ENCODE measurements at places on chromosomes 7 and 10.

DNA sequence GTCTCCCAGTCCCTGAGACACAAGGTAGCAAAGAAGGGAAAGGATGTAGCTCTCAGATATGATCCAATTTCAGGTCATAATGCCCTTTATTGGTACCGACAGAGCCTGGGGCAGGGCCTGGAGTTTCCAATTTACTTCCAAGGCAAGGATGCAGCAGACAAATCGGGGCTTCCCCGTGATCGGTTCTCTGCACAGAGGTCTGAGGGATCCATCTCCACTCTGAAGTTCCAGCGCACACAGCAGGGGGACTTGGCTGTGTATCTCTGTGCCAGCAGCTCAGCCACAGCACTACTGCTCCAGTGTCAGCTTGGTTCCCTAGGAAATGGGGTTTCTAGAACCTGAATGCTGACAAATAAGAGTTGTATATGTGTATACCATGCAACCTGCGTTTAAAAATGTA, 74.6 kb upstream of the PRSS58 start:
- DNase-seq: no peak

DNA sequence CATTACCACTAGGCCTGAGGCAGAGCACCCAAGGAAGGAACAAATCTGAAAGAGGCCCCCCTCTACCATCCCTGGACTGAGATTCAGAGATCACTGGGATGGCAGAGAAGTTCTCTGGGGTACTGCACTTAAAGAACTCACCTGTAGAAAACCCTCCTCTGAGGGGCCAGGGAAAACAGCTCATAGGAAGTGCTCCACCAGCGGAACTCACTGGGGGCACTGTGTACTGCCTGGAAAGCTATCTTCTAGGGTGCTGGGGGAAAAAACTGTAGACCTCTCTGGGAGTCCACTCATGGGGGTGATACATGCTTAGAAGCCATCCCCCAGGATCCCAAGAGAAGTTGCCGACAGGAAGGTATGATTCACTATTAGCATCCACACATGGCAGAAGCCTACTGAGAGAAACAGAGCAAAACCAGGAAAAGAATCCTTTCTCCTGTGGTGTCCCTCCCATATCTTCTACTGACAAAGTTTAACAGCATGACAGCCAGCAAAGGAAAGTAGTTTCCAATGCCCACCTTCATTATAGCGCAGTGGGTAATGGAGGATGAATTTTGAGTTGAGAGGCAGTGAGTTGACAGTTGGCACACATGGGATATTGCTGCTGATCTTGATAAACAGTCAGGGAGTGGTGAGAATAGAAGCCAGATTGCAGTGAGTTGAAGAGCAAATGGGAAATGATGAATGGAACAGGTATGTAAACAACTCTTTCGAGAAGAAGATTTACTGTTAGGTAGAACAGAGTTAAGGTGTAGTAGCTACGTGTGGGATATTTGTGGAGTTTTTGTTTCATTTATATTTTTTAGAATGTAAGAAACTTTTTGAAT, 20.9 kb downstream of the ANKIB1 start:
- no peak for DNase-seq

GRCh38 chr7:152363798-152364197, 72.0 kb downstream of the KMT2C start:
- no peak for DNase-seq

DNA sequence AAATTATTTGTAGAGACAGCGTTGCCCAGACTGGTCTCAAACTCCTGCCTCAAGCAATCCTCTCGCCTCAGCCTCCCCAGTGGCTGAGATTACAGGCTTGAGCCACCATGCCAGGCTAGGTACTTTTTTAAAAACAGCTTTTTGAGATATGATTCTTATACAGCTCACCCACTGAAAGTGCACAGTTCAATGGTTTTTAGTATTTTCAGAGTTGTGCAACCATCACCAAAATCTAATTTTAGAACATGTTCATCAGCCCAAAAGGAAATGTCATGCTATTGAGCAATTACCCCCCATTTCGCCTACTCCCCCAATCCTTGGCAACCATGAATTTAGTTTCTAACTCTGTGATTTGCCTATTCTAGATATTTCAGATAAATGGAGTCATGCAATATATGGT, 73.7 kb downstream of the EVX1 start:
- DNase-seq: peak; percentile 80

DNA sequence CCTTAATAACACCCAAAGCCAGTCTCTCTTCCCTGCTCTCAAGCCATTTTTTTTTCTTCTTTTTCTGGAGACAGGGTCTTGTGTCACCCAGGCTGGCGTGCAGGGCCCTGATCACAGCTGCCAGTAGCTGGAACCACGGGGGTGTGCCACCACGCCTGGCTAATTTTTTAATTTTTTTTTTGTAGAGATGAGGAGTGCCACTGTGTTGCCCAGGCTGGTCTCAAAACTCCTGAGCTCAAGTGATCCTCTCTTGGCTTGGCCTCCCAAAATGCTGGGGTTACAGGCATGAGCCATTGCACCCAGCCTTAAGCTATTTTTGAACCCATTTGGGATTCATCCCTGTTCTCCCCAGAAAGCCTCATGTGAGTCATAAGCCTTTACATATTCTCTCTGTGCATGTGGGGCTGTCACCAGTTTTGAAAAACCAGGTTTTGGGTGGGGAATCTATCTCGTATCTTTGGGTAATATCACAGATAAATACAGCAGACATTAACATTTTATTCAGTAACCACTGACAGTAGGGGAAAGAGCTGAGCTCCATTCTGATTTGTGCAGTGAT, 15.5 kb downstream of the ZNF487 start:
- no peak for DNase-seq

GRCh38 chr7:77276120-77276519, 76.5 kb upstream of the FGL2 start:
- peak; percentile 25 for DNase-seq

DNA sequence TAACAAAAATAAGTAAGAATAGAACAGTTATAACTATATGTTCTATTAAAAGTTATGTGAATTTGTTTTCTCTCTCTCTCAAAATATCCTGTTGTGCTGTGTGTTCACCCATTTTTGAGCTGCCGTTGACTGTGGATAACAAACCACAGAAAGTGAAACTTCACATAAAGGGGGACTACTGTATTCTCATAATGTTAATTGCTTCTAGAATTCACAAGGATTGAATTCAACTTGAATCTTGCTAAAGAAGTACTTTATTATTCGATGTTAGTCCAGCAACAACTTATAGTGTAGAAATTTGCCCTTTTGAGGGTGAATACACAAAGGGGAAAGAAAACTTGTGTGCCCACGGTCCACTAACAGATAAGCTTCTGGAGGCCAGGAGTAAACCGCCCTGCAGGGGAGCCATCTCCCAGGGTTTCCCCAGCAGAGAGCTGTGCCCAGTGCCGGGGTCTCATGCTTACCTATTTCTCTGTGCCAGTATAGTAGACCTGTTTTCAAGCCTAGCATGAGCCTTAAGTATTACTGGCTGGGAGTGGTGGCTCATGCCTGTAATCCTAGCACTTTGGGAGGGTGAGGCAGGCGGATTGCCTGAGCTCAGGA, 87.1 kb downstream of the KAT6B start:
- DNase-seq: no peak

- DNase-seq: no peak
Observed at GRCh38 chr7:51229106-51229537, 87.5 kb downstream of the COBL start.

DNA sequence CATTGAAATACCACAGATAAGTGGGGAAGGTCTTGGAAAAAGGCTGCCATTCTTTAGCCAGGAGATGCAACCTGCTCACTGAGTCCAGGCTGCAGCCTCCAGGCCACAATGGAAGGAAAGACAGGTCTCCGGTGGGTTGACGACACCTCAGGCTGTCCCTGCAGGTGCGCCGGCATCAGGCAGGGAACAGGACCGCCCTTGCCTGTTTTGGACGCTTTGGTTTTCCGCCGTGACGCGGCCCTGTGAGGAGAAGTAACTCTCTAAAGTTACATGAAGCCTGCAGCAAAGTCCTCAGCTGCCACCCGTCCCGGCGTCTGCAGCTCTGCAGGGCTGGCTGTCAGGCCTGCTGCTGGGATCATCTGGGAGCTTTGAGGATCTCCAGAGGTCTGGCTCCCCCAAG, 147.0 kb downstream of the WDR37 start:
- no peak for DNase-seq

- peak; percentile 67 for DNase-seq
Observed at GRCh38 chr7:143374561-143374960, 6.6 kb upstream of the ZYX start.

DNA sequence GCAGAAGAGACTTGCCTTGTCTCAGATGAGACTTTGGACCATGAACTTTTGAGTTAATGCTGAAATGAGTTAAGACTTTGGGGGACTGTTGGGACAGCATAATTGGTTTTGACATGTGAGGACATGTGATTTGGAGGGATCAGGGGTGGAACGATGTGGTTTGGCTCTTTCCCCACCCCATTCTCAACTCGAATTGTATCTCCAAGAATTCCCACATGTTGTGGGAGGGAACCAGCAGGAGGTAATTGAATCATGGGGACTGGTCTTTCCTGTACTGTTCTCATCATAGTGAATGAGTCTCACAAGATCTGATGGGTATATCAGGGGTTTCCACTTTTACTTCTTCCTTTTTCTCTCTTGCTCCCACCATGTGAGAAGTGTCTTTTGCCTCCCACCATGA, 229.7 kb upstream of the KCND2 start:
- DNase-seq: no peak

DNA sequence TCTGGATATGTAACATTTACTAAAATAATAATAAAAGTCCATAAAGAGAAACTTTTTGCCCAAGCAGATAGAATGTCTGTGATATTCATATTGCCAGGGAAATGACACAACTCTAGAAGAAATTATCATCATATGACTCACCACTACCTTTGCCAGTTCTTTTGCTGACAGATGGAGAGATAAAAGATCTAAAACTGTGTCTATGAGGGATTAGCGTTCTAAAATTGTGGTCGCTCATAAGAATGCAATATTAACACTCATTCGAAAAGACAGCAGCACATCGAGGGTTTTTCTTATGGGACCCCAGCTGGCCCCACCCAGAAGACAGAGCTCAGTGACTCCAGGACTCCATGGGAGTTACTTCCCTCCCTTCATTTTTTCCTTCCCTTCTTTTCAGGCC, 16.6 kb upstream of the LANCL2 start:
- DNase-seq: no peak

DNA sequence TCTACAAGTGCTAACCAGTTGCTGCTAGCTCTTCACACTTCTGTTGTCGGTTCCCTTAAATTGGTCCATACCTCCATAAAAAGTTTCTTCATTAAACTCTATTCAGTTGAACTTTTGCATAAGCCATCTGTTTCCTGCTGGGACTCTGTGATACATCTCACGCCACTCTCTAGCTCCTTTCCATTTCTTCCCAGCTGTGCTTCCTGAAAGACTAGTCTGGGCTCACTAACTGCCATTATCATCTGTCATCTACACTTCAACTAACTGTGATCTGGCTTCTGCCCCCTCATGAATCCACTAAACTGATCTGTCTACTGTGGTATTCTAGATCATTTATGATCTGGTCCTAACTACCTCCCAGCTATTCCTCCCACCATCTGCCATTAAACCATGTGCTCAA, 78.3 kb downstream of the ELAPOR2 start:
- DNase-seq: no peak

DNA sequence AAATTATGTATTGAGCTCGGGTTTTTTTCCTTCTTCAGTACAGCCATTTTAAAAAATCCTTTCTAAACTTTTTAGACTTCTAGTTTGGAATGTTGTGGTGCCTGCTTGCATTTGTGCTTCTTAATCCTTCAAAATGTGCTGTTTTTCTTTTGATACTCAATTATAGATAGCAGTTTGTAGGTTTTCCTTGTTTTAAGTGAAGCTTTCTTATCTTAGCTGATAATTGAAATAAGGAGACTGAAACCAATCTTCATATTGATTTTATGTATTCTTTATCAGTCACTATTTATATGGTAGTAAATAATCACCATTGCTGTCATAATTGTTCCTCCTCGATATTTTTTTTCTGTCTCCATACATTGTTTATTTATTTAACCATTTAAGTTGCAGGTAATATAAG, 56.6 kb downstream of the TAF3 start:
- no peak for DNase-seq

- no peak for DNase-seq
Observed at GRCh38 chr10:4181621-4182049, 396.6 kb upstream of the KLF6 start.

Measured in NB4 (cell line).